ENCODE measurements at places on chromosomes 1 and 21.

DNA sequence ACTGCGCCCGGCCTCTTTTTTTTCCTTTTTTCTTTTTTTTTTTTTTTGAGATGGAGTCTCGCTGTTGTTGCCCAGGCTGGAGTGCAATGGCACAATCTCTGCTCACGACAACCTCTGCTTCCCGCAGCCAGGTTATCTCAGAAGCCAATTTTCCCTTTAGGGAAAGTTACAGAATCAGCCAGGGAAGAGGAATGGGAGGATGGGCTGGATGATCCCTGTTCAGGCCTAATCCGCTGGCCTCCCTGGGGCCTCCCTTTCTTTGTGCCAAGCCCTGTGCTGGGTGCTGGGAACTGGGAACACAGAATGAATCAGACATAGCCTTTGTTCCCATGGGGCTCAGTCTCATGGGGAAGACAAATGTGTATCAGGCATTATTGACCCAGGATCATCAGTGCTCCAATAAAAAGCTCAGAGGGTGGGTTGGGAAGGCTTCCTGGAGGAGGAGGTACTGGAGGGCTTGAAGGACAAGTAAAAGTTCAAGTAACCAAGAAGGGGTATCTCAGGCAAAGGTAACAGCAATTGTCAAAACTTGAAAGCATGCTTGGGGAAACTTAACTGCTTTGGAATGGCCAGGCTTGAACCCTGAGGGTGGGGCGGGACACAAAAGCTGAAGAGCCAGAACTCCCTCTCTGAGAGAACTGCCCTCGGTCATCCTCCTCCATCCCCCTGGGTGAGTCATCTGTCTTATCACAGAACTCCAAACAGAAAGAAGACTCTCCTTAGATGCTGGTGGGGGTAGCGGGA is 14.3 kb downstream of the ECHDC2 start:
- no peak for DNase-seq

GRCh38 chr1:246066573-246066972 is 440.5 kb downstream of the SMYD3 start:
- DNase-seq: no peak

- DNase-seq: no peak
Observed at GRCh38 chr1:2880086-2880485, 78.6 kb upstream of the TTC34 start.

DNA sequence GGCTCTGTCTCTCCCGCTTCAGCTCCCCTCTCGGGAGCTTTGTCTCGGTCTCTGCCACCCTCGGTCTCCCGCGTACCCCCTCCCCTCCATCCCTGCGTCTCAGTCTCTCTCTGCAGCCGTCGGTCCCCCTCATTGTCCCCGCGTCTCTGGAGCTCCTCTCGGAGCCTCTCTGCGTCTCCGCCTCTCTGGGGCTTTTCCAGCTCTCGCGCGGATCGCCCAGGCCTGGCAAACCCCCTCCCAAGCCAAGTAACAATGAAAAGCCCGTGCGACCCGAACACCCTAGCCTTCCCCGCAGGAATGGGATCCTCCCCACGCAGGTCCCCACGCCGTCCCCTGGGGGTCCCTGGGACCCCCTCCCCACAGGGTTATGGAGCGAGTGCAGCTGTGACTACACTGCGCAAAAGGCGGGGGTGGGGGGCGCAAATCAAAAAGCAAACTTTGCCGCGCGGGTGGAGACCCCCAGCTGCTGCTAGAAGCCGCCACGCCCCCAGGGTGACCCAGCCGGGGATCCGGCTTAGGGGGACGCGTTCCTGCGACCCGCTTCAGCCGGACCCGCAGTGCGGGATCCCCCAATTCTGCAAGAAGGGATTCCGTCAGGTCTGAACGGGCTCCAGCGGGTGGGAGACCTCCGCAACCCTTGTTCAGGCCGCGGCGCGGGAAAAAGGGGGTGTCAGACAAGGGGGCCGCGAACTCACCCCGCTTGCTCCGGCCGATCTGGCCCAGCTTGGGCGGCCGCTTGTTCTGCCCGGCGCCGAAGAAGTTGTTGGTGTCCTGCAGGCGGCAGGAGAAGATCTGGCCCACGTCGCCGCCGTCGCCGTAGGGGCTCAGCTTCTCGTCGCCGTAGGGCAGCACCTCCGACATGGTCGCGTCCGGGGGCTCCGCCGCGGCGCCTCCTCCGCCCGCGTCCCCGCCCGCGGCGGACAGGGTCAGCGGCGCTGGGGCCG is 1.2 kb downstream of the CAMK2N1 start:
- no peak for DNase-seq

DNA sequence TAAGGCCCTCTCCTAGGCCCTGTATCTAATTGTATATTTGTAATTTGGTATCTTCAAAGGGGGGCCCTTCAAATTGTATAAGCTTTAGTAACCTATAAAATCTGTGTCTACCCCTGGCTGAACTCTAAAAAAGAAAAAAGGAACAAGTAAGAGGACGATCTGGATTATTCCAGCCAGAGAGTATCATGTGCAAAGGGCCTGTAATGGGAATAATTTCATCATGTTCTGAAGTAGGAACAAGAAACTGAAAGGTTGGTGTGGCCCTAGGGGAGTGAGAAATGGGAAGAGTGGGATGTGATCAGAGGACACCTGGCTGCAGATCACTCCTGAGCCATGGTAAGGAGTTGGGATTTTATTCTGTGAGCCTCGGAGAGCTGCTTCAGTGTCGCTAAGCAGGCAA is 14.7 kb downstream of the PTAFR start:
- DNase-seq: no peak

DNA sequence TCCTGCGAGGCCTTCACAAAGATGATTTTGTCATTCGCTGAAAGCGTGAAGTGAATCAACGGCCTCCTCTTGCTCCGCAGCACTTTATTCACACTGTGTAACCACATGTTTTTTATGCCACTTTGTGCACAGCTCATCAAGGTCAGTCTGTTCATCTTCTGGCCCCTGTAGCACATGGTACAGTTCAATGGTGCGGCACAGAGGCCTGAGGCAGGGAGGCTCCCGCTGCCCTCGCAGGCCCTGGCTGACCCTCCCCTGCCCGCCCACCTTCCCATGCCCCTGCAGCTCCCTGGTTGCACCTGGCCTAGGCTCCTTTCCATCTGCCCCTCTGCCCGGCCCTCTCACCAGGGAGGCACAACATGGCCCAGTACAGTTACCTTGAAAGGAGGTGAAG is 87.5 kb downstream of the CD247 start:
- no peak for DNase-seq

- DNase-seq: no peak
Observed at GRCh38 chr1:85449356-85449755, 15.6 kb downstream of the DDAH1 start.

DNA sequence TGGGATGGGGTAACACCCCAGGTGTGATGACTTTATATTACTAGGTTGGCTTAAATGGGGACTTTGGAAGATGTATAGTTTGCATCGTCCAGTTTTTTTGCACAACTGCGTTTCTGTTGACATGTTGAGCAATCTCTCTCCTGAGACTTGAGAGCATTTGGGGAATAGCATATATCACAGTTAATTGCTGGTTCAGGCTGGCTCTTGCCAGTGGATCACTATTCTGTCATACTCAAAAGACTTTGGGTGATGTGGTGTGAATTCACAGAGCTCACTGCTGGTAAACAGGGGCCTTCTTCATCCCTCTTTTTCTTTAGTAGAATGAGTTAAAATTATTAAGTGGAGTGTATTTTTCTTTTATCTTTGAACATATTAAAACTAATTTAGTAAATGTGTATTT is 44.3 kb downstream of the LHX9 start:
- DNase-seq: no peak

DNA sequence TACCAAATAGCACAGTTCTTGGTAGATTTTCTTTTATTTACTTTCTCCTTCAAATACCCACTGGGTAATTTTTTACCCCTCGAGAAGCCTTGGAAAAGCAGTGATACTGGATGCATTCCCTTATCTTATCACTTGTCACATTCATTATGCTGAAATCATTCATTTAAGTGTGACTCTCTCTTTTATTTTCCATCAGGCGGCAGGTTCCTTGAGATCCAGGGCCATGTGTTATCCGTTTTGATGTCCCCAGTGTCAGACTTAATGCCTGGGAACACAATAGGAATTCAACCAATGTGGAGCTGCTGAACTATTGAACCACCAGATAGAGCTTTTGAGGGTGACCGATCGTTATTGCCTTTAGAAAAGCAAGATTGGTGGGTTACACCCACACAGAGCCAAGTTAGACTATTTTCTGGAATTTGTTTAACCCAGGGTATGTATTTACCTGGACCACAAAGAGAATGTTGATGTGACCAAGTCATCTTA is 51.5 kb upstream of the ATP5PO start:
- no peak for DNase-seq

DNA sequence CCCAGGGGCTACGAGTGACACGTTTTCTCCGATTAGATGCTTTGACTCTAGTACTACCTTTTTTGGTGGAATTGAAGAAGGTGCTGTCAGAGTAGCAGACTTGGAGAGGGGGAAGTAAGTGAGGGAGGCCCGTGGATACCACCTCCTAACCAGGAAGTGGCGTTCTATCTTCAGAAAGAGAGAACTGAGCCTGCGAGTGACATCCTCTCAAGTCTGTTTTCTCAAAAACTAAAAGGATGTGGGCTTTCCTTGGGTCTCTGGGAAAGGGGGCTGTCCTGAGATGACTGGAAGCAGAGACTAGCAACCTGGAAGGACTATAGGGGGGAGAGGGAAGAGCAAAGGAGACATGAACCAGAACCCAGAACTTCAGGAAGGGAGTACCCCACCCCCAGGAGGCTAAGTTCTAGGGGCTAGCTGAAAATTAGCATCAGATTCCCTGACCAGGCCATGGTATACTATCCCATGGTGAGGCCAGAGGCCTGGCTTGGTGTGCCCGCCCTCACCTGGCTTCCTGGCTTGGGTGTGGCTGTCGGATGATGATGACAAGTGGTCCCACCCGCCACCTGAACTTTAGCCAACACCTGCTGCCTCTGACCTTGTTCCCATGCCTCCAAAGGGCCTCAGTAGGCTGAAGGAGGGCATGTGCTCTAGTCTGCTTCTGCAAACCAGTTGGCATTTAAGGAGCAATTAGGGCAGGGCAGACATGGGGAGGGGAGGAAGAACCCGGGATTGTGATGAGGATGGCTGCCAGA is 49.1 kb downstream of the ATP2B4 start:
- peak; percentile 38 for DNase-seq

- DNase-seq: peak; percentile 45
Observed at GRCh38 chr1:51444096-51444495, 75.0 kb downstream of the EPS15 start.

DNA sequence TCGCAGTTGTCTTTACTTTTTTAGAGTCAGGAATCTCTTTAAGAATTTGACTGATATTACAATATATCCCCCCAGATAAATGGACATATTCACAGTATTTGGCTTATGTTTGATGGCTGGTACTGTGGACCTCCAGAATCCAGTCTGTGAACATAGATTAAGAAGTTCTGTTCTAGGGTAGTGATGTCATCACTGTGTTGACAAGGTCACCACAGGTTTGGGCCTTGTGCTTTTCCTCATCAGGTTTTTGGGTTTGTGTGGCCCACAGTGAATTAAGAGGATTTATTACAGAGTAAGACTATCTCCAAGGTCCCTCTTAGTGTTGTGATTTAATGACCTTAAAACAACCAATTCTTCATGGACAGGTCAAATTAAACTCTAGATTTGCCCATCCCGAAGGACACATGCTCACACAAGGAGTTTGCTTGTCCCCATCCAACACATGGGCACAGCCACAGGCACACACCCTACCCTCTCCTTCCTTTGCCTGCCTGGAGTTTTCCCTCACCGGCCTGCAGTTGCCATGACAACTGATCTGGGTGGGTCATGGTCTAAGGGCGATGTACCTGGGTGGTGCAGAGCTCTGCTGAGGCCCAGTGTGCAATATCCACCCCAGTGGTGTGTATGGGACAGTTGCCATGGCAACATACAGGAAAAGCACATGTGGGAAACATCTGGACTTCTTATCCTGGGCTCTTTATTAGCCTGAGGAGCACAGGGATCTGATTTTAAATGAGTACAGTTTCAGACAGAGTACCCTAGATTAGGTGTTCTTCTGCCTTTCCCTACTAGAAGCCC is 98.6 kb downstream of the NAV1 start:
- DNase-seq: no peak

GRCh38 chr21:38831526-38832467 is 26.1 kb downstream of the ETS2 start:
- DNase-seq: peak; percentile 77

DNA sequence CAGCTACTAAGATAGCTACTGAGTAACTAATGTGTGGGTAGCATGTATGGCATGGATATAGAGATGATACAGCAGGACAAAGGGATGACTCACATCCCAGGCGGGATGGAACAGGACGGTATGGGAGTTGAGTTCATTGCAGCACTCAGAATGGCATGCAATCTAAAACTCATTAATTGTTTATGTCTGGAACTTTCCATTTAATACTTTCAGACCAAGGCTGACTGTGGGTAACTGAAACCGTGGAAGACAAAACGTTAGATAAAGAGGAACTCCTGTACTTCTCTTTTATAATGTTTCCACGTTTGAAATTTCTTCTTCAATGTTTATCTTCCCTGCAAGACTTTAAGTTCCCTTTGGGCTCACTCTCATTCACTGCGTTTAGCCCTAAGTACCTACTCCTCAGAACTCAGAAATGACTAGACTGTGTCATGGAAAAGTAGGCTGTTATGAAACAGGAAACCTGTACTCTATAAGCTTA is 151.9 kb downstream of the MAGI3 start:
- no peak for DNase-seq

GRCh38 chr1:87369736-87370478 is 41.2 kb downstream of the LMO4 start:
- no peak for DNase-seq

- peak; percentile 10 for DNase-seq
Observed at GRCh38 chr1:187264995-187265602, 436.4 kb downstream of the PLA2G4A start.

DNA sequence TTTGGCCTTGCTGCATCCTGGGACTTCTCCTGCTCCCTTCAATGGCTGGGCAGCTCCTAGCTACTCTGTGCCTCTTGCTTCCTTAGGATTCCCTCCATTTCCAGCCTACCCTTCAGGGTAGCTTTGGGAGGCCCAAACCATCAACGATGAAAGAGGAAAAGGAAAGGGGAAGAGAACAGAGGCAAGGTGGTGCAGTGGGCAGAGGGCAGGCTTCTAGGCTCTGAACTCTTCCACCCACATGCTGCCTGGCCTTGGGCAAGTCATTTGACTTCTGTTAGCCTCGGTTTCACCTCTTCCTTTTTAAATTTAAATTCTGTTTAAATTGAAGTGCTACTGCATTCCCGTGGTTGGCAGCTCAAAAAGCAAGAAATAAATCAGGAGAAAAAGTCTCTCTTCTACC is 5.7 kb upstream of the PPM1J start:
- no peak for DNase-seq

DNA sequence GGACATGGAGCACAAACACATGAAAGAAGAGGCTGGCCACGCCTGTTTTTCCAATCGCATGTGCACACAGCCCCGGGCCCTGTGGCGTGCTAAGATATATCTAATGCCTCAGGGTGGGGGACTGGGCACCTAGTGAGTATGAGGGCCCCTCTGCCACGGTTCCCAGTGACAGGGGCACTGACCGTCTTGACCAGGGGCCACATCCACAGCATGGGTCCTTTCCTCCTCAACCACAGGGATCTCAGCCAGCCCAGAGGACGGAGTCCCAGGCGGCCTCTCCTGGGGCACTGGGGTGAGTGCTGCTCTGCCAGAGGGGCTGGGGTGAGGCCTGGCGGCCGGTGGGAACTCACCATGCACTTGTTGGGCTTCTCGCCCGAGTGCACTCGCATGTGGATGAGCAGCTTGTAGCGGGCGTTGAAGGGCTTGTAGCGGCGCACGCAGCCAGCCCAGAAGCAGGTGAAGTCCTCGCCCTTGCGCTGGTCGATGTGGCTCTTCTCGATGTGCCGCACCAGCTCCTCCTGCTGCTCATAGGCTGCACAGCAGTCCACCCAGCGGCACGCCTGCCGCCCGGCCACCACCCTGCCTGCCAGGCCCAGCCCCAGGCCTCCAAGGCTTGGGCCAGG is 134.7 kb downstream of the DMRTB1 start:
- DNase-seq: peak; percentile 16

- no peak for DNase-seq
Observed at GRCh38 chr1:17643861-17644703, 104.6 kb downstream of the ARHGEF10L start.
